Thymus (tissue), 14 donors: ENCODE measurements at places on chromosomes 6 and 20. TPM values are rescaled to one million over a fixed set of nuclear protein-coding genes. Genes with fewer than 3 reads are reported as not detected.

DNA sequence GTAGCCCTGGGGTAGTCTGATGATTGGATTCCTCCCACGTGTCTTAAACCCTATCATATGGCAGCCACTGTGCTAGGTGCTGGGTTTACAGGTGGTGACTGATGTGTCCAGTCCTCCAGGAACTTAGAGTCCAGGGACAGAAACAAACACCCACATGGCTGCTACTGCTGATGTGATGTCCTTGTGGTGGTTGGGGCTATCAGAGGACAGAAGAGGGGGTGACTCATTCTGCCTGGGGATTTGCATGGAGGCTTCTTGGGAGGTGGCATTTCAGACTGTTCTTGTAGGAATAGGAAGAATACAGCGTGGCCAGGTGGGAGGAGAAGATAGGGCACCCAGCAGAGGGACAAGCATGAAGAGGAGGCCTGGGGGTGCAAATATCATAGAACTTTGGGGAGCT lies 9.8 kb downstream of the RAET1G start:
- H3K36me3 ChIP-seq, result no peaks in the 10 kb centered on the region
- no peak overlapping the region for H3K4me3 ChIP-seq
- no peaks in the 10 kb centered on the region for H3K4me1 ChIP-seq
- H3K27me3 ChIP-seq, result no peaks in the 10 kb centered on the region

The TFAP2D gene
- polyA plus RNA-seq, result 0.07 TPM

The NFATC2 gene
- polyA plus RNA-seq, result 4.4 TPM

The KCNK15 gene
- 0.16 TPM for polyA plus RNA-seq

- no peaks in the 10 kb centered on the region for H3K4me1 ChIP-seq
- H3K27ac ChIP-seq, result no peak overlapping the region
- H3K4me3 ChIP-seq, result no peak overlapping the region
- H3K36me3 ChIP-seq, result no peaks in the 10 kb centered on the region
Observed at GRCh38 chr6:62039605-62040004, 246.4 kb downstream of the KHDRBS2 start.

DNA sequence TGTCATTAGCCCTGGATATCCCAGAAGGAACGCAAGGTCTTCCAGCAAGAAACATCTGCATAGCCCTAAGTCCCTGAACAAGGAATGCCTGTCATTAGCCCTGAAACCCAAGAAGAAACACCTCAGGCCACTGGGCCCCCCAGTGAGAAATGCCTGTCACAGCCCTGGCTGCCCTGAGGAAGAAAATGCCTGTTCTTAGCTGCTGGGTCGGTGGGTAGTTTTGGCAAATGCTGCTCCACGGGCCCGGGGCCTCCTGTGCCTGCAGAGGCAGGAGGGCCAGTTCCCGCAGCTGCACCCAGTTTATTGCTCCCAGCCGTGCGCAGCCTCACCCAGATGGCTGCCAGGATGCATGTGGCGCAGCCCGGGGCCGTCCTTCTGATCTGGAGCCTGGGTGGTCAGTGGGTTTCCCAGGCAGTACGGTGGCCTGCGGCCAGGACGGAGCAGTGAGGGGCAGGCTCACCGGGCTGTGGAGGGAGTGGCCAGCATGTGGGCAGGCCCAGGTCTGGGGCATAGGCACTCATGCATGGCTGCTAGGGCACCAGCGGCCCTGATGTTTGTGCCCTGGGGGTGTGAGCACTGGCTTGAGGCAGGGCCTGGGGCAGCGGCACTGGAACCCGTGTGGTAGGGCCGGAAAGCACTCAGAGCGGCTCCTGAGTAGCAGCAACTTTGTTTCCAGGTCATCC lies 219.0 kb downstream of the ERMARD start:
- H3K36me3 ChIP-seq, result no peaks in the 10 kb centered on the region
- no peak overlapping the region for H3K4me3 ChIP-seq
- no peak overlapping the region for H3K27ac ChIP-seq
- H3K4me1 ChIP-seq, result no peaks in the 10 kb centered on the region
- H3K27me3 ChIP-seq, result no peaks in the 10 kb centered on the region
- DNase-seq, result no peak
